ENCODE measurements at places on chromosomes 16 and 17. TPM values are rescaled to one million over a fixed set of nuclear protein-coding genes. Genes with fewer than 3 reads are reported as not detected.

Gene TBC1D3
- not detected for polyA plus RNA-seq

GRCh38 chr16:20905576-20905975 lies 5.0 kb downstream of the LYRM1 start:
- no peak for DNase-seq

- DNase-seq = no peak
Observed at GRCh38 chr16:85412911-85413520, 200.1 kb upstream of the GSE1 start.

- DNase-seq = no peak
Observed at GRCh38 chr16:75761108-75761507, 34.8 kb upstream of the CPHXL start.

Gene SULT1A2
- polyA plus RNA-seq = 1.4 TPM

Gene NOL3
- polyA plus RNA-seq = 7.7 TPM

Gene PPP1R27
- 0.33 TPM for polyA plus RNA-seq

GRCh38 chr17:46887717-46888116 lies 35.2 kb upstream of the GOSR2 start:
- DNase-seq = no peak

DNA sequence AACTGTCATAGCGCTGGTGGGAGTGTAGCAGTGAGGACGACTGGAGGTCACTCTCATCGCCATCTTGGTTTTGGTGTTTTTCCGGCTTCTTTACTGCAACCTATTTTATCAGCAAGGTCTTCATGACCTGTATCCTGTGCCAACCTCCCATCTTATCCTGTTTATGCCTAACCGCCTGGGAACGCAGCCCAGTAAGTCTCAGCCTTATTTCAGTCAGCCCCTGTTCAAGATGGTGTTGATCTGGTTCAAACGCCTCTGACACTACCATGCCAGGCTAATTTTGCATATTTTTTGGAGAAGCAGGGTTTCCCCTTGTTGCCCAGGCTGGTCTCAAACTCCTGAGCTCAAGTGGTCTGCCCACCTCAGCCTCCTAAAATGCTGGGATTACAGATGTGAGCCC lies 179.8 kb upstream of the HSBP1 start:
- DNase-seq = no peak

Measured in left renal cortex interstitium (tissue), 4 donors.